ENCODE measurements at places on chromosomes 2 and 18.

- no peak for DNase-seq
These were observed 519.6 kb upstream of the LINC00305 start for GRCh38 chr18:64668461-64668962.

GRCh38 chr2:55420439-55420725 is 726 bp upstream of the CCDC88A start:
- no peak for DNase-seq

GRCh38 chr2:202091476-202091875 is 18.4 kb downstream of the KIAA2012 start:
- DNase-seq: no peak

- no peak for DNase-seq
These were observed 27.6 kb upstream of the STAT1 start for GRCh38 chr2:191041418-191042161.

DNA sequence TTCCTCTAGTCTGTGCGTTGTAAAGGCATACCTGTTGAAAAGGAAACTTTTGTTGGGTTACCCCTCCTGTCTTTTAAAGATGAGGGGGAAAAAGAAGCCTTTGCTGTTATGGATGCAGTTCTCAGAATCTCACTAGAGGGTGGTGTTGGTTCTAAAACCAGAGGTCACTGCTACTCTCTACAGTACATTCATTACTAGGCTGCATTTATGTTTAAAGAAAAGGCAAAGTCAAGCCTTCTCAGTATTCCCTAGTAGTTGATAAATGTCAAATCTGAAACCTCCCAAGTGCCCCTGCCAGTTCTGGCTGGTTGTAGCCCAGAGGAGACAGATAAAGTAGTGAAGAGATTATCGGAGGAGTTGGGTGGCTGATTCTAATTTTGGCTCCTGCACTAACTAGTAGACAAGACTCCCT is 1.4 kb upstream of the PLCL1 start:
- DNase-seq: no peak

- DNase-seq: no peak
These were observed 83.6 kb downstream of the COLEC12 start for GRCh38 chr18:416930-417329.

- DNase-seq: no peak
These were observed 165.6 kb downstream of the SEPTIN10 start for GRCh38 chr2:109448207-109448606.

DNA sequence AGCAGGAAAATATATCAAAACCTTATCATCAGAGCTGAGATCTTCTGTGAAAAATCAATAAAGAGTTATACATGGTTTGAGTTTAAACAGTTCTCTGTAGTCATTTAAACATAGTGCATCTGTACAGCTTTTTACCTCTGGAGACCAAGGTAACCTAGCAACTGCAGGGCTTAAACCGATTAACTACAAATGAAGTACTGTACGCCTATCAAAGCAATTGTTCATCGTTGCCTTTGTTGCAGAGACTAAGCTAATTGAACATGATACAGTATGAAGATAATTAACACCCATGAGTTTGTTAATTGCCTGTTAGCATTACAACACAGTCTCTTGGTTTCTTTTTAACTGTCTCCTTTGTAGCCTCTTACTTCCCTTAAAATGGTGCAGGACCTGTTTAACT is 147.9 kb downstream of the LNPK start:
- no peak for DNase-seq

DNA sequence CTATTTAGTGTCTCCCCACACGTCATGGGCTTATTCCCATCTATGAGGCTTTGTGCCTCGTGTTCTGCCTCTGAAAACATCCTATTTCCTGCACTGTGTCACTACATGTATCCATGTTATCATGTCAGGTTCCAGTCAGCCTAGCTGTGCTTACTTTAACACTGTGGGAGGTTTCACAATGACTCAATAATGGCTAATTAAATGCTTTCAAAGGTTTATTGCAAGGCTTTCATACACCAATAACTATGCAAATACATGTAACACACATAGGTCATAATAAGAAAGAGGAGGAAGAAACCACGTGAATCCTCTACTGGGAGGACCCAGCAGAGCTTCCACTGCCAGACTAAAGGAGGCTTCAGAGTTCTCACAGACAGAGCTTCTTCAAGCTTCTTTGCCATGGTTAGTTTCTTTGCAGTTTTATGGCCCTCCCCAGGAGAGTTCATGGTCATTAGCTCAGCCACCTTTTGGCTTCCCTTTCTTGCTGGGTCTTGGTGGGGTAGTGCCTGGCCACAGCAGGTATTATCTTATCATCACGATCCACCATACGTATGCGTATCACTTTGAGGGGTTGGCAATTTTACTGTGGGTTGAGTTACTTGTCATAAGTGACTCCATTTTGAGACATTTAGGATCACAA is 5.1 kb upstream of the COLEC12 start:
- DNase-seq: no peak

GRCh38 chr2:199019898-199020507 is 437.7 kb downstream of the SATB2 start:
- DNase-seq: no peak

GRCh38 chr18:49859021-49859359 is 45.7 kb upstream of the ACAA2 start:
- no peak for DNase-seq

- DNase-seq: no peak
These were observed 58.9 kb upstream of the CTNNA2 start for GRCh38 chr2:79453918-79454317.

GRCh38 chr2:55277310-55277709 is 8.3 kb upstream of the MTIF2 start:
- DNase-seq: no peak

DNA sequence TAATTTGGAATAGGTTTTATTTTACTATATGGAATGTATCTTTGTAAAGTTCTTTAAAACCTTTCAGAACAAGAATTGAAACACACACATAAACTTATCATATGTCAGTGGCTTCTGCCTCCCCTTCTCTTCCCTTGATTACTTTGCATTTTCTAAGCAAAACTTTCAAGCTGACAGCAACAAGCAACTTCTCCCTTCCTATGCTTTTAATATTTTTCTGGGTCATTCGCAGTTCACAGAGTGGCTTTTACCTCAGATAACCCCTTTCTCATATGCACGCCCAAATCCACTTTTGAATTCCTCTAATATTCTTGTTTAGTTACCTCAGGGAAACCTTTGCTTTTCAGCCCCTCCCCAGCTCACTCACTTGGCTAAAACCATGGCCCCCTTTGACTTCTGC is 36.7 kb upstream of the CDC42EP3 start:
- no peak for DNase-seq

- DNase-seq: no peak
These were observed 140.2 kb downstream of the TGIF1 start for GRCh38 chr18:3590096-3590630.

GRCh38 chr2:113005030-113005509 is at the start of gene IL36A:
TSS of gene IL36A (plus strand) at chr2:113005459. CDS start at chr2:113005872, 413 bp downstream.
- DNase-seq: no peak

- DNase-seq: no peak
These were observed 619 bp downstream of the GALM start for GRCh38 chr2:38666556-38666910.

DNA sequence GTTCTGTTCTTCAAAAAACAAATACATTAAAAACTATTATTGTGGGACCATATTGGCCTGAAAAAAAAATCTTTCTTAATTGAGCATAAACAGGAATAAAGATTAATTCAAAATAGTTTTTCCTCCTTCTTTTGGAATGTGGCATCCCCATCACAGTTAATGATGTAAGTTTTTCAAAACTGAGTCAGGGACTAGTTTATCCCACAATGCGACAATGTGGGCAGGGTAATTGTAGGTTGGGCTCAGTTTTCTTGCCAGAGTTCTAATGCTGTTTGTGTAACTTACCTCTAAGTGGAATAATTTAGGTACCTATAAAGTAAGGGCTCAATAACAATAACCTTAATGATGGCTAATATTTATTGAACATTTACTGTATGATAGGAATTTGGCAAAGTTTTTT is 82.0 kb downstream of the PMS1 start:
- DNase-seq: no peak

- DNase-seq: no peak
These were observed 102.2 kb upstream of the IL1R2 start for GRCh38 chr2:101889460-101890098.

- DNase-seq: no peak
These were observed 22.8 kb upstream of the IL37 start for GRCh38 chr2:112887964-112888749.

DNA sequence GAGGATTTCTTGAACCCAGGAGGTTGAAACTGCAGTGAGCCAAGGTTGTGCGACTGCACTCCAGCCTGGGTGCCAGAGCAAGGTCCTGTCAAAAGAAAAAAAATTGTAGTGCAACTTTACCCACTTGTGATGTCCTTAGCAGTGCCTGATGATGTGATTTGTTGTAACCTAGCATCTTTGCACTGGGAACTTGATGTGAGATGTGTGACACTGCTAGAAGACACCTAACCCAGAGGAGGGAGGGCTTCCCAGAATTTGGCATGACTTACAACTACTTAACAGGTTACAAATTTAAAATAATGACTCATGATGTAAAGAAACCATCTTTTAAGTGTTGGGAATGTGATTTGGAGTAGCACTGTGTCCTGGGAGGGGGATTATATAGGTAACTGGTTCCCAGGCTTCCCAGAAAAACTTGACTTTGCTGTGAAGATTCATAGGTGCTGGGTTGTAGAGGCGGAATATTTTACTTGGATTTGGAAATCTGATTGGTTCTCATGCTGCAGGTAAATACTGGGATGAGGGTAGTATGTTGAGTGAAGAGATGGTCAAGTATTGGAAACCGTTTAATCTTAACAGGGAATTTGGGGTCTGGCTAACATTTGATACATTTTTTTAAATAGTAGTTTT is 3.7 kb downstream of the EEF1B2 start:
- DNase-seq: no peak

- DNase-seq: no peak
These were observed 44.1 kb downstream of the MTHFD2 start for GRCh38 chr2:74242354-74243071.

DNA sequence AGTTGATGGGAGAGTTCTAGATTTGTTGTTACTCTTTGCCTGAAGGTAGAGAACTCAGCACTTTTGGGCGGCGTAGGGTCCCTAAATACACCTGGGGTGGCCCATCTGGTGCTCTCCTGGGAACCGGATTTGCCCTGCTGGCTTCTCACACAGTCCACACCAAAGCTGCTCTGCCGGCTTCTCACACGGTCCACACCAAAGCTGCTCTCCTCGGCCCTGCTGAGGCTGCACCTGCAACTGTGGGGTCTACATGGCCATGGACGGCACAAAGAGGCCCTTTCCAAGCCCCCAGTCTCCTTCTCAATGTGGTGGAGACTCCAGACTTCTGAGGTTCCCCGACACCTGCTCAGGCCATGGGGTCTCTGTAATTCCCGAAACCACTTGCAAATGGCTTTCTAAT is 124.8 kb upstream of the GPC1 start:
- no peak for DNase-seq

DNA sequence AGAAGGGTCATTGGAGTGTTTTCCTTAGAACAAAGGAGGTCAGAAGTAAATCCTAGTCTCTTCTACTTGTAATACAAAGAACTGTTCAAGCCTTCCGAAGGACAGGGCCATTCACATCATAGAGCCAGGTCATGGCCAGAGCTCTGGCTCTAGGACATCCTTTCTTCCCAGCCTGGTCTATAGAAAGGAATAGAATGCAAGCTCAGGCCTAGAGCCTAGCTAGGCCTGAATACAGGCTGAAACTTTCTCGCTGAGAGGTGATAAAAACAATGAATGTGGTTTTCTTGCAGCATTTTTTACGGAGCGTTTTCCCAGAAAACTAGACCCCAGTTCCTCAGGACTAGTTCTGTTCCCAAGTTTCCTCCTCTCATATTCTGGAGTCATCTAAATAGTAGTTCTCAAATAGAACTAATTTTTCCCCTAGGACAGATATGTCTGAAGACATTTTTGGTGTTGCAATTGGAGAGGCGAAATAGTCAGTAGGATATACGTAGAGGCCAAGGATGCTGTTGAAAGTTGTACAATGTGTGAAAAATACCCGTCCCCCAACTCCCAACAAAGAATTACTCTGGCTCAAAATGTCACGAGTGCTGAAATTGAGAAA is 6.8 kb downstream of the UGT1A6 start:
- no peak for DNase-seq

DNA sequence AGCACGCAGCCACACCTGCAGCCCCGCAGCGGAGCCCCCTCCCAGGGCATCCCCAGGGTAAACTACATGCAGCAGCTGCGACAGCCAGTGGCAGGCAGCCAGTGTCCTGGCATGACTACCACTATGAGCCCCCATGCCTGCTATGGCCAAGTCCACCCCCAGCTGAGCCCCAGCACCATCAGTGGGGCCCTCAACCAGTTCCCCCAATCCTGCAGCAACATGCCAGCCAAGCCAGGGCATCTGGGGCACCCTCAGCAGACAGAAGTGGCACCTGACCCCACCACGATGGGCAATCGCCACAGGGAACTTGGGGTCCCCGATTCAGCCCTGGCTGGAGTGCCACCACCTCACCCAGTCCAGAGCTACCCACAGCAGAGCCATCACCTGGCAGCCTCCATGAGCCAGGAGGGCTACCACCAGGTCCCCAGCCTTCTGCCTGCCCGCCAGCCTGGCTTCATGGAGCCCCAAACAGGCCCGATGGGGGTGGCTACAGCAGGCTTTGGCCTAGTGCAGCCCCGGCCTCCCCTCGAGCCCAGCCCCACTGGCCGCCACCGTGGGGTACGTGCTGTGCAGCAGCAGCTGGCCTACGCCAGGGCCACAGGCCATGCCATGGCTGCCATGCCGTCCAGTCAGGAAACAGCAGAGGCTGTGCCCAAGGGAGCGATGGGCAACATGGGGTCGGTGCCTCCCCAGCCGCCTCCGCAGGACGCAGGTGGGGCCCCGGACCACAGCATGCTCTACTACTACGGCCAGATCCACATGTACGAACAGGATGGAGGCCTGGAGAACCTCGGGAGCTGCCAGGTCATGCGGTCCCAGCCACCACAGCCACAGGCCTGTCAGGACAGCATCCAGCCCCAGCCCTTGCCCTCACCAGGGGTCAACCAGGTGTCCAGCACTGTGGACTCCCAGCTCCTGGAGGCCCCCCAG is 254.1 kb downstream of the GLI2 start:
- peak; percentile 34 for DNase-seq

GRCh38 chr18:58025205-58025604 is 18.8 kb upstream of the NEDD4L start:
- no peak for DNase-seq

DNA sequence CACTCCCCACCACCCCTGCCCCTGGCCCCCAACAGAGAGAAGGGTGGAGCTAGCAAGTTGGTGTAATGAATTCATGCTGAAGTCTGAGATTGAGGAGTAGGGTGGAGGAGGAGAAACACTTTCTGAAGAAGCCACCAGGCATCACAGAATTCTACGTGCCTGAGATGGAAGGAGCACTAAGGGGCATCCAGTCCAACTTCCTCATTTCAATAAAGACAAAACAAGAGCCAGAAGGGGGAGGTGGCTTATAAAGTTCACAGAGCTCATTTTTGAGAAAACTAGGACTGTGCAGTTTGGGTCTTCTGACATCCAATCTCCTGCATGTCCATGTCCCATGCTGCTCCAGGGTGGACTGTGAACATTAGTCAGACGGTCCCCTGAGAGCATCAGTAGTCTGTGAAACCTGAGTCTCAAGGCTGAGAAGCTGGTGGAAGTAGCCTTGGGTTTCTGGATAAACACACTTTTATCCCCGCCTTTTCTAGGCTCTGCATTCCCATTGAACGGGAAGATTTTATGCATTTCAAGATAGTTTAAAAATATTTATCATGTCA is 77.7 kb downstream of the TRIM43 start:
- DNase-seq: no peak

GRCh38 chr2:156219491-156220100 is 112.9 kb downstream of the NR4A2 start:
- DNase-seq: no peak
